Stimulated activated CD4-positive, alpha-beta T cell treated with anti-CD3 and anti-CD28 coated beads, TNF-alpha, amount 100 ng/mL, for 48 hours (primary cell): ENCODE measurements at places on chromosomes 12 and 14.

DNA sequence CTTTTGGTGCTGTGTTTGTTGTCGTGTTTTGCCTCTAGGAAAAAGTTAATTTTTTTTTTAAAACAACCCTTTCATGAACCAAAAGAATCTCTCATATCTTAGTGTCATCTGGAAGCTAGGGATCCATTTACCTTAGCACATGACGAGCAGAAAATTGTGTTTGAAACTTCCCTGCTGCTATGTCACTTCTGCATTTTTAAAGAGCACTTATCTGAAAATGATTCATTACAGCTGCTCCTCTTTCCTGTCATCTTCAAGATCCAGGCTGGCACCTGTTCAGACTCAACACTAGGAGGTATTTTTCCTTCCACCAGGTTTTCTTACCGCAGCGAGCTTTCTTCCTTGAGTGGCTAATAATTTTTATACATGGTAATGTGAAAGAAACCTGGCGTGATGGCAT lies 67.0 kb downstream of the EML1 start:
- DNase-seq: no peak

GRCh38 chr12:25979563-25979962 lies 21.1 kb downstream of the RASSF8 start:
- no peak for DNase-seq

- no peak for DNase-seq
Measured at GRCh38 chr12:42990387-42990786, 400.8 kb upstream of the PRICKLE1 start.

- DNase-seq: no peak
Measured at GRCh38 chr12:3135522-3136461, 58.6 kb downstream of the TSPAN9 start.

GRCh38 chr12:108175310-108175709 lies 46.2 kb downstream of the WSCD2 start:
- no peak for DNase-seq

DNA sequence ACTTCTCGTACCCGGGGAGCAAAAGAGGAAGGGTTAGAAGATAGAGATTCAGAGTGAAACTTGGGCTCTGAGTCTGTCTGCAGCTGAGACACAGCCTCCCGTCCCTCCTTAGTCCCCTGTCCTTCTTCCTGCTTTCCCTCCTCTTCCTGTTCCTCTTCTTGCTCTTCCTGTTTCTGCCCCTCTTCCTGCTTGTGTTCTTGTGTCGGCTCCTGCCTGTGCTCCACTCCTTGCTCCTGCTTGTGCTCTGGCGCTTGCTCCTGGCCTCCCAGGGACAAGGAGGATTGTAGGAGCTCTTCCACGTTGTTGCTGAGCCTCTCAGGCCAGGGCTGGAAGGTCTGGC lies 3.0 kb downstream of the ACRBP start:
- DNase-seq: no peak

GRCh38 chr12:109991586-109991985 lies 4.6 kb downstream of the GIT2 start:
- no peak for DNase-seq

DNA sequence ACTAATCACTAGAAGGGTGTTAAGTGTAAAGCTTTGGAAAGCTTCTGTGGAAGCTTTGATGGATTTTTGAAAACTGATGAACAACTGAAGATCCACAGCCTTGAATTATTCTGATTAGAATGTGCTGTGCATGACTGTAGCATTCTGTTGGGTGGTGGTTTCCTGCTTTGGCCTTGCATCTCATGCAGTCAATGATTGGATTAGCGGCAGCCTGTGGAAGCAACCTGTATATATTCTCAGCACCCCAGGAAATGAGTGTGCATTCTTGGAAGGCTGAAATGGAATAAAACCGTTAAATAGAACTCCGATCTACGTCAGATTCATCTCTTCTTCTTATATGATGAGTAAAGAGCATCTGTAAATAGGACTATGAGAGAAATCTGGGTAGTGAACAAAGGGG lies 120.2 kb downstream of the SLC16A7 start:
- DNase-seq: no peak
